ENCODE measurements at places on chromosomes 12 and 14.

- no peak for DNase-seq
Observed at GRCh38 chr12:46507766-46508165, 135.2 kb upstream of the SLC38A2 start.

DNA sequence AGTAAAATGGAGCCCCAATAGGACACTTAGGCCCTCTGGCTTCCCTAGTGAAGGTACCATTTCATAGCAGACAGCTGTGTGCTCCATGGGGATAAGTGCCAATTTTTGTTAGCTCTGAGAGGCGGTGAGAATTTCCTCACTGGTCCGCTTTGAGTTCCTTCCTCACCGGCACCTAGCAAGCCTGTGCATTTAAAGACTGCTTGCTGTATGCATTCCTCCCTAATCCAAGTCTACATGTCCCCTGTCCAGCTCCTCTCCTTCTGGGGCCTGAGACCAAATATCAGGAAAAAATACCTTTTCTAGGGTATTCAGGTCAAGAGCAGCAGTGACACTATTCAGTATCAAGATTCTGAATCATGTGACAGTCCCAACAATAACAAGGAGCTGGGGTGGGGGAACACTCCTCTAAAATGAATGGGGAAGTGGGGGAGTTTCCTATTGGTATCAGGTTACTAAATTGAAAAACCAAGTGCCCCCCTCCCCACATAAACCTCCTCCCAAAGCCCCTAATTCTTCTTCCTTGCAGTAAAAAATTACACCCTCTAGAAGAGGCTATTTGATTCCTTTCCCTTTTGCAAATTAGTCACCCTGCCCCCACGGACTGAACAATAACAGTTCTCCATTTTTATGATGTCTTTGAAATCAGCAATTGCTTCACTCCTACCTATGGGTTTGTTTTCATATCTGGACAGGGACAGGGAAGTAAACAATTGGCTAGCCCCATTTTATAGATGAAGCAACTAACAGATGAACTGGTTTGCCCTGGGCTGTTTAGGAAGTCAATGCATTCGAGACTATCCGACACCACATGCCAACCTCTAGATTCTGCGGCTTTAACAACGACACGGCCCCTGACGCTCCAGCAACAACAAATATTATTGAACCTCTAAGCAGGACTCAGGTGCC, 28.9 kb downstream of the BCL11B start:
- no peak for DNase-seq

- no peak for DNase-seq
Observed at GRCh38 chr12:43325786-43326185, 226.2 kb downstream of the ADAMTS20 start.

DNA sequence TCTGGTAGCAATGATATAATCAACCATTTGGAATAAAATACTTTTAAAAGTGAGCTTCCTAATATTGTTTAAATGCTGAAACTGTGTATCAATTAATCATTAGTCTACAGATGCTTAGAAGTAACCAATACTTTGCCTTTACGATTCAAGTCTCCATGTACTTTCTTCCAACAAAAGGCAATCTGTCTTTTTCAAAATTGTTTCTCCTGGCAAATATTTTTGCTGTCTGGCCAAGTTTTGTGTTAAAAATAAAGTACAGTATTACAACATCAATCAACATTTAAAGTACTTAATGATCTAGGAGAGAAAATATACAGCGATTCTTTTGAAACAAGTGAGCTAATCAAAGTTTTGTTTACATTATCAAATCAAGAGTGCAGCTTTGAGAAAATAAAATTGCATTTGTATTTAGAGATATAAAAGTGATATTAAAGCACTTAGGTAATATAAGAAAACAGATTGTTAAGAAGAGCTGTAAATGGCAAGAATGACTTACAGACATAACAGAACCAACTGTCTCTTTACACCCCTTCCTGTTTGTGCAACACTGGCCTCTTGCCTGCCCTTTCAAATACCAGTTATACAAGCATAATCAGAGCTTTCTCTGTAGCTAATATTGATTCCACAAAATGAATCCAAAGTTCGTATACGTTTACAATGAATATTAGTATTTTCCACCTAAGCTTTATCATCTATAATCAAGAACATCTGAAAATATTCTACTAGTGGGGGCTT, 38.2 kb upstream of the FBLN5 start:
- no peak for DNase-seq

GRCh38 chr12:5768581-5769196, 176.4 kb downstream of the ANO2 start:
- no peak for DNase-seq

- DNase-seq: no peak
Observed at GRCh38 chr12:52526511-52526951, 6.3 kb upstream of the KRT5 start.

GRCh38 chr12:4934407-4935035, 24.8 kb downstream of the KCNA1 start:
- DNase-seq: no peak

- no peak for DNase-seq
Observed at GRCh38 chr12:106035421-106035820, 103.3 kb downstream of the NUAK1 start.

DNA sequence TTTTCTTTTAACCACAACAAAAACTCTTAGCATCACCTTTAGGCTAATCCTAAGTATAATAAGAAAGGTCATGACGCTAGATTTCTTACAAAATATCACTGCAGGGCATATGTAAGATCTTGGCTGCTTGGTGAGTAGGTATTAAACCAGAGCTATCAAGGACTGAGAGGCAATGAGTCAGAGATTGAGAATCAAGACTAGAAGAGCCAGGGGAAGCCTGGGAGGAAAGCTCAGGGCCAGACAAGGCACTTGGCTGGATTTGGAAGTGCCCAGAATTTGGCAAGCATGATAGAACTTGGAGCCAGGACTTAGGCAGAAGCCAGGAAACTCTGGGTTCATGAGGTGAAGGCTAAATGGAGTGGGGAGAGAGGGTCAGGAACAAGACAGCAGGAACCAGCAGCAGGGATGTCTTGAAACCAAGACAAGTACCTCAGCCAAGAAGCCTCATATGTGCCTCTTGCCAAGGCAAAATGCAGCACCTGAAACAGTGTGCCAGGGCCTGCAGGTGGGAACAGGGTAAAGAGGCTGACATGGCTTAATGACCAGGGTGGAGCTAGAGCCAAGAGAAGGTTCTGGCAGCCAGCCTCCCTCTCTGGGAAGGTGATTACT, 49.9 kb downstream of the PTHLH start:
- no peak for DNase-seq

DNA sequence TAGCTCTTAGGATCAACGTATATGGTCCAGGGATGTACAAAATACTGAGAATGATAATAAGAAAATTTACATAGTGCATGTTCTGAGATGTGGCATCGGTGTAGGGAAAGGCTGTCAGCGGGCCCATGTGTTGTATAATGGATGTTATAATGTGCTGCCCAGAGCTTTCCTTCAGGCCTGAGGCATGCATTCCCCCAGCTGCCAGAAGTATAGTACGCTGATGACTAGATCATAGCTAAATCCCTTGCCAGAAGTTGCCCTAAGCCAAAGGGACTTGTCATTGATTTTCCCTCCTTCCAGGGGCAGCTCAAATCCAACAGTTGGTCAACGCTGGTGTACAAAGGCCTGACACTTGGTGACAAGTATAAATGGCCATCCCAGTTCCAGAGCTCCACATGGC, 6.5 kb upstream of the OR11G2 start:
- no peak for DNase-seq

- no peak for DNase-seq
Observed at GRCh38 chr14:92433407-92433806, 80.2 kb upstream of the RIN3 start.

DNA sequence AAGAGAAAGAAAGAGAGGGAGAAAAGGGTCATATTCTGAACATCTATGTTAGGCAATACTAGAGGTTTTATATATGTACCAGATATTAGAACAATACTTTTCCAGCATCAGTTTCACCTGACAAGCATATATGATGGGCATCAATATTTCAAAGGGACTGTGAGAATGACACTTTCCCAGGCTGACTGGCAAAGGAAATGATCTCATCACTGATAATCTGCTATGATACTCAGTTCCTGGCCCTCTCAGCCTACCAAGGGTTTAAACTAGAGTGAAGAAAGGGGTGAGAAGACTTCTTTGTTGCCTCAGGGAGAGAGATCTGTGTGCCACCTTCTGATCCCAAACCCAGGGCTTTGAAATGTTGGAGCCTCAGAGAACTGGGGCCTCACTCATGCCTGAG, 183.5 kb downstream of the TTC8 start:
- no peak for DNase-seq

DNA sequence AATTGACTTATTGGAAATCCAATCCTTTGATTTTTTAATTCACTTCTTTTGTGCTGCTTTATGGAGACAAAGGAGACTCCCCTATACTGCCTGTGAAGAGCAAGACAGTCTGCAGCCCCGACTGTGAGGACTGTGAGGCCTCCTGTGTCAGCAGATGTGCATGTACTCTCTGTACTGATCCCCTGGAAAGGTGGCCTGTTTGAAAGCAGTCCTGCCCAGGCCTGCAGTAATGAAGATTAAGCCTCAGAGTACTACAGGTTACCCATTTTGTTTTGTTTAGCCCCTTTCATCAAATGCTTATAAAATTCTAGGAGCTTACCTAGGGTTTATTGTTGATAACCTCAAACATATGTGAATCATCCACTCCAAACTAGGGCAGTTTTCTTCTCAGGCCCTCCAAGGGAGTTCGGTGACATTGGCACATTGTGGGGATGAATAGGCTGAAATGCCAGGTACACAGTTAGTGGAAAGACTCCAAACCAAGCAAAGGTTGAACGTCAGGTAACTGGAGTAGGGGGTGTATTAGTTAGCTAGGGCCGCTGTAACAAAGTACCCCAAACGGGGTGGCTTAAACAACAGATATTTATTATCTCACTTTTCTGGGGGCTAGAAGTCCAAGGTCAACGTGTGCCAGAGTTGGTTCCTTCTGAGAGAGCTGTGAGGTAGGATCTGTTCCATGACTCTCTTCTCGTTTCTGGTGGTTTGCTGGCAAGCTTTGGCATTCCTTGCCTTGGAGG, 208.7 kb upstream of the BCL2L14 start:
- DNase-seq: no peak

GRCh38 chr12:113812411-113813228, 153.5 kb downstream of the RBM19 start:
- DNase-seq: no peak

- no peak for DNase-seq
Observed at GRCh38 chr12:98674841-98675240, 29.8 kb downstream of the APAF1 start.

- no peak for DNase-seq
Observed at GRCh38 chr14:55706893-55707292, 126.9 kb downstream of the KTN1 start.

GRCh38 chr12:116370004-116370404, 92.5 kb upstream of the MED13L start:
- DNase-seq: no peak

GRCh38 chr12:124679533-124680371, 112.3 kb upstream of the NCOR2 start:
- DNase-seq: no peak

GRCh38 chr14:59107819-59108218, 80.6 kb upstream of the DAAM1 start:
- DNase-seq: peak; percentile 4

DNA sequence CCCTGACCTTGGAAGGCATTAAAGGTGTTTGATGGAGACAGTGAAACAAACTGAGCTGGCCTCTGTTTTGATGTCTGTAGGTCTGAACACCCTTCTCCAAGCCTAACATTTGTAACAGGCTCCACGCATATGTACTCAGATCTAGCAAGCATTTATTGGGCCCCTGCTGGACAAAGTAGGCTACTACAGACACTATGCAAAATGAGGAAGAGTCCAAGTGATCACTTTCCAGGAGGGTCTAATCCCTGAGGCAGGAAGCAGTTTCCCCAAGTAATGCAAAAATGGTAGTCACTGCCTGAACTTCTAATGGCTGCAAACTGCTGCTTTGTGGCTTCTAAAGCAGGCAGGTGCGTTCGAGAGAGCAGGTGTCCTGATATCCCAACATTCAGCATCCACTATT, 405.8 kb downstream of the MED13L start:
- no peak for DNase-seq

DNA sequence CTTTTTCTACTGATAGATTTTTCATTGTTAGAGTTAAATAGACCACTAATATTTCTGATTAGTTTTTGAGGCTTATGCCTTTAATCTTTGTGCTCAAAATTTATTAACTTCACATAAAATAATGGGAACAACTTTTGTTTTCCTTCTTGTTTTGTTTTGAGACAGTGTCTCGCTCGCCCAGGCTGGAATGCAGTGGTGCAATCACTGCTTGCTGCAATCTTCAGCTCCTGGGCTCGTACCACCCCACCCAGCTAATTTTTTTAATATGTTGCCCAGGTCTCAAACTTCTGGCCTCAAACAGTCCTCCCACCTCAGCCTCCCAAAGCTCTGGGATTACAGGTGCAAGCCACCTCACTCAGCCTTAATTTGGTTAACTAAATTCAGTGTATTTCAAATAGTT, 16.8 kb downstream of the SCFD1 start:
- DNase-seq: no peak

DNA sequence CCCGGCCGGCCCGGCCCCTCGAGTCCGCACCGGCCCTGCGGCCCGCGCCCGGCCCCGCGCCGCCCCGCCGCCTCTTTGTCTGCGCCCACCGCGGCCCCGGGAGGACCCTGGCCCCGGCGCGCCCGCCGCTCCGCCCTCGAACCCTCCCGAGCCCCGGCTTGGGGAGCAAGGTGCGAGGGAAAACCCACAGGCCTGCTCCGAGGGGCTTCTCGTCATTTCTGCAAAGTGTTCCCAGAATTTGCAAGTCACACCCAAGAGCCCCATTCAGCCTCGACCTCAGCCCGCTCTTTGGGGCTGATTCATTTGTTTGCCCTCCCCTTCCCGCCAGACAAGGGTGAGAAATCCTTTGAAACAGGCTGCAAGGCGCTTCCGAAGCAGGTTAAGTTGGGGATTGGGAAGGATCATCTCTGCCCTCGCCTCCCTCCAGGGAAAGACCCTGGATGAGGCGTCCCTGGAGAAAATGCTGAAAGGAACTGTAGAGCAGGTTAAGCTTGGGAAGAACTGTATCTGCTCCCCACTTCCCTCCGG, 325 bp upstream of the CLIP1 start:
- DNase-seq: peak; percentile 50

- DNase-seq: no peak
Observed at GRCh38 chr12:84085046-84085445, 827.6 kb downstream of the SLC6A15 start.

GRCh38 chr12:127287256-127287655, 979.7 kb upstream of the TMEM132C start:
- DNase-seq: no peak

Data from activated naive CD8-positive, alpha-beta T cell treated with anti-CD3 and anti-CD28 coated beads, Interleukin-2, amount 50 U/mL, for 24 hours (primary cell).